ENCODE measurements at places on chromosomes 5 and 9. TPM values are rescaled to one million over a fixed set of nuclear protein-coding genes. Genes with fewer than 3 reads are reported as not detected.
A peak's percentile ranks its signal among the peaks of the same experiment; 100 is the strongest.

Gene TMEFF1
- total RNA-seq: not detected

GRCh38 chr9:87392086-87392485 is 105.6 kb upstream of the DAPK1 start:
- no peak for DNase-seq

Gene GALNT12
- 13.0 TPM for total RNA-seq

Gene TIMD4
- total RNA-seq: not detected

- no peak for DNase-seq
Observed at GRCh38 chr9:86772635-86772993, 174.7 kb downstream of the GAS1 start.

Gene FGFR4
- total RNA-seq: 33.7 TPM

Gene SLCO6A1
- total RNA-seq: not detected

- DNase-seq: peak; percentile 87
Observed at GRCh38 chr9:4604678-4605095, 57.4 kb upstream of the PLPP6 start.

GRCh38 chr9:93110311-93110855 is 14.4 kb downstream of the CARD19 start:
- no peak for DNase-seq

GRCh38 chr5:113357696-113358476 is 76.9 kb downstream of the TSSK1B start:
- DNase-seq: no peak

GRCh38 chr5:1437226-1437829 is 7.9 kb downstream of the SLC6A3 start:
- DNase-seq: no peak

- DNase-seq: peak; percentile 73
Observed at GRCh38 chr5:73792687-73793320, 166.8 kb downstream of the ARHGEF28 start.

GRCh38 chr9:76667521-76667957 is 96.7 kb upstream of the PCA3 start:
- no peak for DNase-seq

- DNase-seq: no peak
Observed at GRCh38 chr9:129331772-129332500, 153.9 kb upstream of the IER5L start.

GRCh38 chr9:122206118-122207046 is 22.4 kb downstream of the LHX6 start:
- DNase-seq: no peak

DNA sequence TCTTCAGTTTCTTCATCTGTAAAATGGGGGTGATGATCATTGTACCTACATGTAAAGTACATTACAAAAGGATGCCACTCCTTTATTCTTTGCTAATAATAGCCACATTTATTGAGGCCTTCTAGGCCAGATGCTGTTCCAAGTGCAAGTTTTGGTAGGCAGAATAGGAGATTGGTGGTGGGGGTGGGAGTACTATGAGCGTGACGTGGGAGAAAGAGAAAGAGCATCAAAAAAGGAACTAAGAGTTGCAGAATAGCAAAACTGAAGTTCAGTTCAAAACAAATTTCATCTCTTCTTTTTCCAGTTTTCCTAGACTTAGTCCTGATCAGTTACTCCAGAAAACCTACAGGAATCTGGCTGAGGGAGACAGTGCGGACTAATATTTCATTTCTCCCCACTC is 174.1 kb downstream of the SNX18 start:
- no peak for DNase-seq

Gene TNFSF15
- not detected for total RNA-seq

- no peak for DNase-seq
Observed at GRCh38 chr5:137836298-137836697, 31.4 kb upstream of the MYOT start.

DNA sequence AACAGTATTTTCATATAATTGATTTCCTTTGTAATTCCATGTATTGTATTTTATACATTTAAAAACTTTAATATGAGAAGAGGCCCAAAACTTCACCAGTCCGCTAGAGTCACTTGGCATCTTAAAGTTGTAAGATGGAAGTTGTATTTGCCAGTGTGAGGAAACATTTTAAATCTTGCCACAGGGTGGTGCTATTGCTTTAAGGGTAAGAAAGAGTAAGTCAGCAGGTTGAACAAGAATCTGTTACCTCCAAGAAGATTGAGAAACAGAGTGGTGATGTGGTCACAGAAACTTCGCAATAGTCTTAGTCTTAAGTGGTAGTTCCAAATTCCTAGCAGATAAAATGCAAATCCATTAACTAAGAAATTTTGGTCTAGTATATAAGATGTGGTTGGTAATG is 39.8 kb upstream of the RANBP6 start:
- DNase-seq: peak; percentile 53

Gene PCDHGB4
- 4.9 TPM for total RNA-seq

Gene SOHLH1
- total RNA-seq: not detected

Gene ABLIM3
- 11.2 TPM for total RNA-seq

Gene TLR4
- 7.6 TPM for total RNA-seq

DNA sequence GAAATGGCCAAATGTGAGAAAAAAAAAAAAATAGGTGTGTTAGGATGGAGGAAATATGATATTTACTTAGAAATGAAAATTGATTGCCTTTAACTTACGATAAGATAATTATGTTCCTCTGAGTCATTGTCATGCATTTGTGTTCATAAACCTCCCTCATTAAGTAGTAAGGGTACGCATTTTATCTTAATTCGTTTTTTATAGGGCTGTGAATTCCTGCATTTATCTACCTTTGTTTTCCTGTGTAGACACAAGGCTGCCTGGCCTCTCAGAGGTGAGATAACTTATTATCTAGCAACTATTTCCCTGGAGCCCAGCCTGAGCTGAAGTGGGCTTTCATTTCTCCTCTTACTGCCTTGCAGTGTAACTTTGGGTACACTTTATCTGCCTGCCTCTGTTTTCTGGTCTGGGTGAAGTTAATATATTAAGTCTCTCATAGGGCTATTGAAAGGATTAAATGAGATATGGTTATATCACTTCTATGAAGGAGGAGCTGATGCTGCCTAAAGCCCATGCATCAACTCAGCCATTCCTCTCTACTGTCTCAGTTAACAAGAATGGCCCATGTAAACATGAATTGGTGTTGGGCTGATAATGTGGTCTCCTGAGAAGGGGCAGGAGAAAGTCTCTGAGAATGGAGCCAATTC is 103.8 kb upstream of the KLF4 start:
- no peak for DNase-seq

- peak; percentile 62 for DNase-seq
Observed at GRCh38 chr9:82606492-82607382, 456.2 kb downstream of the RASEF start.

DNA sequence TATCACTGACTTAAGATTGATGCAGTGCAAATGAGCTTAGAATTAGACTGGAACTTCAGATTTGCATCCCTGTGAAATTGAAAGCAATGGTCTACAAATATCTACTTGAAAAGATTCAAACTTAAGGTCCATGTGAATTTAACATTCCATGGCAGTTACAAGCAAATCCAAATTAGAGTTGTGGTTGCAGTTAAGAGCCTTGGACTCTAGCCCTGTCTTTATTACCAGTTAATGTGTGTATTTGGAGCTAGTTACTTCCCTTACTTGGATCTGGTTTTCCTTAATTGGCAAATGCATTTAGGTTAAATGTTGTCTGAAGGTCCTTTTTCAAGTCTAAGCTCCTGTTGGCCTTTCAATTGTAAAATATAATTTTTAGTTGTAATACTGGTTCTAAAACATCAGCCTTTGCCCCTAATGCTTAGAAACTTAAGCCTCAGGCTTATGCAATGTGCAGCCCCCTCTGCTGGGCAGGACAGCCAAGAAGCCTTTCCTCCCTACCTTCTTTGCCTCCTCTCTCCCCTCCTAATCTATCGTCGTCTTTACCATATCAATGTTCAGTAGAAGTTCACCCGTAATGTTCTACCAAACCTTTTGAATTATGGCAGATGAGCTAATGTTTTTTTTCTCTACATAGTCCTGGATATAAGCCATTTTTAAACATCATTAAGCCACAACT is 59.5 kb downstream of the ERMP1 start:
- no peak for DNase-seq

Gene BTNL8
- 1.0 TPM for total RNA-seq

DNA sequence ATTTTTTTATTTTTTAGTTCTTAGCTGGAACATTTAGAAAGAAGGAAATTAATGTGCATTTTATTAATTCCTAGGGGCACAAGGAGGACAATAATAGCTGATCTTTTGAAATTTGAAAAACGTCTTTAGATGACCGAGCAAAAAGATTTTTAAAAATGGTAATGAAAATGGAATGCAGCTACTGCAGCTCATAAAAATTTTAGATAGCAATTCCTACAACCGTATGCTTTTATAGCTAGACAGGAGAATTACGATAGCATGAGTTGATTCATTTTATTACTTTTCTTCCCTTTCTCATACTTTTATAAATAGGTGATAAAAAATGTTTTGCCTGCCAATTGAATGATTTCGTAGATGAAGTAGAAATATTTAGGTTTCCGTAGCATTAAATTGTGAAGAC is 13.7 kb upstream of the RUFY1 start:
- no peak for DNase-seq

Gene FGF1
- total RNA-seq: 0.78 TPM

DNA sequence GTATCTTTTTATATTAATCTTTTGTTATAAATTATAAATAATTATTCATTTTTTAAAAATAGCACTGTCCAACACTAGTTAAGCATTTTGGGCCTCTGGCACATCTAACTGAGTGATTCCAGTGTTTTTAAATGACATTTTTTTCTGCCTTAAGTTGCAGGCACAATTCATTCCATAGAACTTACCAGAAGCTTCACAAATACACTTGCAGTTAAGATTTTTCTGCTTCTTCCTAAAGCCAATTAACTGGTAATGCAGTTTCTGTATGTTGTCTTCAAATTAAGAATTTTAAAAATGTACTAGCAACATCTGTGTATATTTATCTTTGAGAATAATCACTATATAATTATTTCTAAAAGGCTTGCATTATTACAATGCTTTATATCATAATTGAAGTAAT is 11.2 kb upstream of the NFIB start:
- no peak for DNase-seq

GRCh38 chr5:93357686-93358085 is 223.3 kb downstream of the NR2F1-AS1 start:
- DNase-seq: no peak

DNA sequence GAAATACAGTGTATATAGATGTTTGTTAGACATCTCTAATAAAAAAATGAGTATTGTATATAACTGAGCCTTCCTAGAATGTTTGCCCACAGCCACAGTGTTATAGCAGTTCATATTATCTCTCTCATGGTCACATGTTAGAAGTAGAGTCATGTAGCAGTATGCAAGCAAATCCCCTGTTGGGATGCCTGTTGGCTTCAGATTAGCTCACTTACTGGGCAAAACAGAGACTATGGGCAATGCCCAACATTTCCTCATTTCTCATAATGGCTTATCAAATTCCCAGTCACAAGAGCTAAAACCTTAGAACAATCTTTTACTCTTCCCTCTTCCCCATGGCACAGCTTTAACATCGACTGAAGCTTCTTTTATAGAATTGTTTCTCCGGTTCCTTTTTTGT is 27.0 kb upstream of the PDCD1LG2 start:
- no peak for DNase-seq

Gene IFNA21
- total RNA-seq: not detected

DNA sequence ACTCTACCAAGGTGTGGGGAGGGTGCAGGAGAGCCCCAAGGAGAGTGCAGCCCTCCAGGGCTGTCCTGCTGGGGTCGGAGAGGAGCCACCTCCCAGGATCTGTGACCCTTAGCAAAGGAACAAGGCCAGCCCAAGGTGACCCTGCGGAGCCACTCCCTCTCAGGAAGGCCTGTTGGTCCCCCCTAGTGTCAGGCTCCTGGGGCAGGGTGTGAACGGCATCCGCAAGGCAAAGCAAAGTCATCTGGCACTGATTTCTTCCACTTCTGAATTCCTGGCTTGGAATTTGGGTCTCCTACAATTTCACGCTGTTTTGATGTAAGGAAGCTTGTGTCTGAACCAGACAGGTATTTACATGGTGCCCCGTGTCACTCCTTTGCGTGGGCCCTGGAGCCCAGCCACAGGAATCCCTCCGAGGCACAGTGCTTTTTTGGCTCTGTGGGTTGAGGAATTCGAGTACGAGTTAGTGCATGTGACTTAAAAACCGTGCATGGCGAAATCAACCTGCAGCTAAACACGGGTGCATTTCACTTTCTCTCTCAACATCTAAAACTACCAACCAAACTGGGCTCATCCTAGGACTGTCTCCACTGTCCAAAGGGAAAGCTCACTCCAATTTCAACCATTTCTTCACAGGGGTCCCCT is 24.5 kb upstream of the GFPT2 start:
- no peak for DNase-seq

Gene GPR150
- 3.3 TPM for total RNA-seq

DNA sequence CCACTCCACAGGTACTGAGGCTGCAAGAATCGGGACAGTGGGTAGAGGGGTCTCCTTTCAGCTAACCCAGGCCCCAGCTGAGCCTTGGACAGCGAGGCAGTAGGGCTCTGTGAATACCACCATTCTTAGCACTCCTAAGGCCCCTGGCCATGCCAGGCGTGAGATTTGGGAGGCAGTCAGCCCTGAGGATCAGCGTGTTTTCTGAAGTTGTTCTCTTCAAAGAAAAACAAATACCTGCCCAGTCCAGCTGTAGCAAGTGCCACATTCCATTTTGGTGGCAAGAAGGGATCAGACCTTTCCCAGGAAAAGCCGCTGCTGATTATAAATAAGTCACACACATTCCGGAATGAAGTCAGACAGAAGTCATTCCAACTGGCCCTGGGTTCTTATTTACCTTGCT is 47.8 kb downstream of the RALGPS1 start:
- no peak for DNase-seq

Gene LPAR1
- 10.9 TPM for total RNA-seq

Gene COL23A1
- total RNA-seq: not detected

DNA sequence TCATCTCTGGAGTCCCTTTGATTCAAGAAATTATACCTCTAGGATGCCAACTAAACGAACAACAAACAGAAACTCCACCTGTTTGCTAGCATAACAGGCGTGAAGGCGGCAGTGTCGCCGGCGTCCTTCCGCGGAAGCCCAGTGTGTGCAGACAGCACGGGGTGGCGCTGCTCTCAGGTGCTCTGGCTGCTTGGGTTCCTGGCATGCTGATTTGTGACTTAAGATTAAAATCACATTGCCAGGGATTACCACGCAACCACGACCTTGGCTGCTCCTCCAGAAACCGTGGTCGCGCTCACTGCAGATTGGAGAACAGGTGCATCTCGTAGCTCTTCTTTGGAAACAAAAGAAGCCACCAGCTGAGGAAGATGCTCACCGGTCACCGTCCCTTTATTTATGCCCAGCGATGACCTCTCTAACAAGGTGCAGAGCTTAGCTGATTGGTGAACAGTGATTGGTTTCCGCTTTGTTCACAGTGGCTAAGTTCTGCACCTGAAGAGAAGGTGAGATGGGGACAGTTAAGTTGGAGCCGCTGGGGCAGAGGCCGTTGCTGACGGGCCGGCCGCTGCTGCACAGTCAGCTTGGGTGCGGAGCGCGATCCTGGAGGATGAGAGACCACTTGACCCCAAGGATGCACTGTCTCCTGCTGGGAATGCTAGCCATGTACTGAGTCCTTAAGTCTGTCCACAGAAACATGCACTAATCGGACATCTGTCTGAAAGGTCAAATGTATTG is 232.3 kb downstream of the FANCC start:
- peak; percentile 31 for DNase-seq

Gene ARL15
- 24.1 TPM for total RNA-seq
